ENCODE measurements at places on chromosomes 13 and 19. TPM values are rescaled to one million over a fixed set of nuclear protein-coding genes. Genes with fewer than 3 reads are reported as not detected.

KCNN1 gene
- 3.6 TPM for polyA plus RNA-seq

STAP2 gene
- polyA plus RNA-seq, result 6.0 TPM

TTC9B gene
- polyA plus RNA-seq, result 0.30 TPM

CD33 gene
- 0.67 TPM for polyA plus RNA-seq

AMH gene
- 16.0 TPM for polyA plus RNA-seq

- no peak overlapping the region for H3K4me3 ChIP-seq
- no peak overlapping the region for H3K27ac ChIP-seq
- H3K4me1 ChIP-seq, result no peaks in the 10 kb centered on the region
- no peak for DNase-seq
Observed at GRCh38 chr13:22232186-22232585, 561.3 kb downstream of the FGF9 start.

- DNase-seq, result no peak
- H3K27me3 ChIP-seq, result no peaks in the 10 kb centered on the region
- H3K27ac ChIP-seq, result no peak overlapping the region
- H3K4me1 ChIP-seq, result no peaks in the 10 kb centered on the region
- H3K36me3 ChIP-seq, result no peaks in the 10 kb centered on the region
Observed at GRCh38 chr13:38850868-38851626, 139.6 kb downstream of the STOML3 start.

GRCh38 chr13:39419068-39419467, 183.9 kb downstream of the LHFPL6 start:
- no peak overlapping the region for H3K4me3 ChIP-seq
- no peak overlapping the region for H3K27ac ChIP-seq
- H3K27me3 ChIP-seq, result no peaks in the 10 kb centered on the region
- H3K4me1 ChIP-seq, result no peaks in the 10 kb centered on the region
- no peak for DNase-seq

DNA sequence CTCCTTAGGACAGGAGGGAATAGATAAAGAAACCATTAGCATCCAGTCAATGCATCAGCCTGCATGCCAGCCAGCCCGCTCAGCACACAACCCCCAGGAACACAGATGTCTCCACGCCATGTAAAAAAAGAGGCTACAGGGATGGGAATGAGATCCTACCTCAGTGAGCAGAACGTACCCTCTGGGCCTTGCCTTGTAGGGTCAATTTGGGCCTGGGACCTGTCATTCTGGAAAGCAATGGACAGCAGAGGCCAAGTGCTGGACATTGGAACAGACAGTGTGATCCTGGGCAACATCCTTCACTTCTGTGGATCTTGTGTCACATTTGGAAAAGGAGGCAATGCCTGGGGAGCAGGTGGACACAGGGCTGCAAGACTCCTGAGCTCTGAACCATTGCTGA, 26.0 kb downstream of the VSTM2B start:
- no peaks in the 10 kb centered on the region for H3K27me3 ChIP-seq
- no peak overlapping the region for H3K27ac ChIP-seq
- H3K4me3 ChIP-seq, result no peak overlapping the region
- H3K4me1 ChIP-seq, result no peaks in the 10 kb centered on the region
- DNase-seq, result no peak

- peak overlapping the region; percentile 53 for H3K4me3 ChIP-seq
- H3K27ac ChIP-seq, result no peak overlapping the region
- H3K36me3 ChIP-seq, result peaks cover 11% of the 10 kb centered on the region
Observed at GRCh38 chr19:47274891-47275761, 441 bp downstream of the INAFM1 start.

DNA sequence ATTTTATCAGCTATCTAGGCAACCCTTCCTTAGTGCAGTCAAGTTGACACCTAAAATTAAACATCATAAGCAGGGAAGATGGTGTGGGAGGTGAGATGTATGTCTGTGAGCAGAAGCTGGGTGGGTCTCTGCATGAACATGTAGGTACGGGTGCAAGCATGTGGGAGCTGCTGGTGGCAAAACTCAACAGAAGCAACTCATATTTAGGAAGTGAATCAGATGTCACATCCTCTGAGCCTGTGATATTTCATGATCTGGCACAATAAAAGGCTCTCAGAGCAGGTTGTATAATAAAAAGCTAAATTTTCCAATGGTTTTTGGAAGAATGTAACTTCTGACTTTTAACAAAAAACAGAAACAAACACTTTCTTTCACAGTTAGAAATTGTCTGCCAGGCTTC, 44.4 kb downstream of the C1QTNF9 start:
- no peaks in the 10 kb centered on the region for H3K27me3 ChIP-seq
- no peaks in the 10 kb centered on the region for H3K36me3 ChIP-seq
- H3K4me1 ChIP-seq, result no peaks in the 10 kb centered on the region

DNA sequence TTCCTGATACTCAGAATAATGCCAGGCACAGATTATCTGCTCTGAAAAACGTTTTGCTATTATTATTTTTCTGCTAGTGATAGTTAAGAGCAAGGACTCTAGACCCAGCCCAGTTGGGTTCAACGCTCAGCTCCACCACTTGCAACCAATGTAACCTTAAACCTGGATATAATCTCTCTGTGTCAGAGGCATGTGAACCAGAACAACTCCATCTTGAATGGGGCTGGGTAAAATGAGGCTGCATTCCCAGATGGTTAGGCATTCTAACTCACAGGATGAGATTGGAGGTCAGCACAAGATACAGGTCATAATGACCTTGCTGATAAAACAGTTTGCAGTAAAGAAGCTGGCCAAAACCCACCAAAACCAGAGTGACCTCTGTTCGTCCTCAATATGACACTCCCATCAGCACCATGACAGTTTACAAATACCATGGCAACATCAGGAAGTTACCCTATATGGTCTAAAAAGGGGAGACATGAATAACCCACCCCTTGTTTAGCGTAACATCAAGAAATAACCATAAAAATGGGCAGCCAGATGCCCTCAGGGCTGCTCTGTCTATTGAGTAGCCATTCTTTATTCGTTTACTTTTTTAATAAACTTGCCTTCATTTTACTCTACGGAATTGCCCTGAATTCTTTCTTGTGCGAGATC, 13.6 kb downstream of the FAM187B start:
- H3K27me3 ChIP-seq, result peaks cover 2% of the 10 kb centered on the region
- H3K4me1 ChIP-seq, result peaks cover 8% of the 10 kb centered on the region
- no peak overlapping the region for H3K27ac ChIP-seq

DNA sequence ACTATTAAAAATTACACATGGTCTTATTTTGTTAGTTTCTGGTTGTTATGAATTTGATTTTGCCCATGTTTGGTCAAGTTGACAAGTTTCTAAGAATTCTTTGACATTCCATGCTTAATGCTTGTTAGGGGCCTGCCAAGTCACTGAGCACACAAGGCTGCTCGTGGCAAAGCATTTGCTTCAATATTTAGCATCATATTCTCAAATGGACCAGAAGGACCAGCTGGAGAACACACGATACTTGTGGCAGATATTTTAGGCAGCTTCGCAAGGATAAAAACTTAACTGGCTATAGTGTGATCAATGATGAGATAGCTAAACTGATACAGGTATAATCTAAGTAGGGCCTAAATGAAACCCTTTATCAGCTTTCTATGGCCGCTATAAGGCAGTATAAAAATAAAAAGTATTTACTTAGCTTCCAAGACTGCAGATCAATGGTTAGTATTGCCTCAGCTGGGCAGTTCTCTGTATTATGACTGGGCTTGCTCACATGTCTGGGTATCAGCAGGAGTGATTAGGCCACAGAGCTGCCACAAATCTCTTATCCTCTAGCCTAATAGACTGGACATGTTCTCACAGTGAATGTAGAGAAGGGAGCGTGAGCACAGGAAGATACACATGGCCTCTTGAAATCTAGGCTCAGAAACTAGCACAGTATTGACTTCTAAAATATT, 155.9 kb upstream of the SPRY2 start:
- H3K36me3 ChIP-seq, result no peaks in the 10 kb centered on the region
- H3K27me3 ChIP-seq, result no peaks in the 10 kb centered on the region

DNA sequence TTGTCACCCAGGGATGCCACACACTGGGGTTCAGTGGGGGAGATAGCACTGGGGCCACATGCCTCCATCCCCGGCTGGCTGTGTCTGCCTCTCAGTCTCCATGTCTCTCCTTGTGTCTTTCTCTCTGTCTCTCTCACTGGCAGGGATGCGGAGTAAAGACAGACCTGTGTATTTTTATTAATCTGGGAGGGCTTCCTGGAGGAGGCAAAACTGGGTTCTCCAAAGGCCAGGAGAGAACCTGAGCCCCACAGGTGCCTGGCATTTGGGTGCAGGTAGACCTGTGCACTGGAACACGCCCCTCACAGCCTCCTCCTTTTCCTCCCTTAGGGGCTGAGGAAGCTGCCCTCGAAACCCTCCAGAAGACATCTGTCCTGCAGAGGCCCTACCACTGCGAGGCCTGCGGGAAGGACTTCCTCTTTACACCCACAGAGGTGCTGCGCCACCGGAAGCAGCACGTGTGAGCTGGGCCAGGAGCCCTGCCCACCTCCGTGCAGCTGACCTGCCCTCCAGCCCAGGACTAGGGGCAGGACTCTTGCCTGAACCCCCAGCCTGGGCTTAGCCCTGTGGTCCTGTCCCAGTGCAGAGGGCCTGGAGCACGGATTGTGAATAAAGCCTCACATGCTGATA, 32.7 kb downstream of the DHX34 start:
- H3K27me3 ChIP-seq, result no peaks in the 10 kb centered on the region
- no peaks in the 10 kb centered on the region for H3K4me1 ChIP-seq
- no peak for DNase-seq
- no peaks in the 10 kb centered on the region for H3K36me3 ChIP-seq

DNA sequence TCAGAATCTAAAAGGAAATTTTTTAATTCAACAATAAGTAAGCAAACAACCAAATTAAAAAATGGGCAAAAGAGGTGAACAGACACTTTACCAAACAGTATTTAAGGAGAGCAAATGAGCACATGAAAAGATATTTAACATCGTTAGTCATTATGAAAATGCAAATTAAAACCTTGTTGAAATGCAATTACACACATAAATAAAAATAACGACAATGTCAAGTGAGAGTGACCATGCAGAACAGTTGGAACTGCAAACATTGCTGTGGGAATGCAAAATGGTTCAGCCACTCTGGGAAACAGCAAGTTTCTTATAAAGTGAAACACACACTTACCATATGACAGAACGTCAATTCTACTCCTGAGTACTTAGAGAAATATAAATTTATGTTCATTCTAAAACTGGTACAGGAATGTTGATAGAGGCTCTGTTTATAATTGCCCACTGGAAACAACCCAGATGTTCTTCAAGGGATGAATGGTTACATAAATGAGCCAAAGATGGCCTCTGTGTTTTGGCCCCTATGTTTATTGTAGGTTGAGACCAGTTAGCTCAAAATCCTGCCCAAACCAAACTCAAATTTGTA, 678.1 kb downstream of the UQCRFS1 start:
- H3K27ac ChIP-seq, result no peak overlapping the region
- H3K4me3 ChIP-seq, result no peak overlapping the region
- no peak for DNase-seq
- H3K4me1 ChIP-seq, result no peaks in the 10 kb centered on the region
- no peaks in the 10 kb centered on the region for H3K27me3 ChIP-seq

DNA sequence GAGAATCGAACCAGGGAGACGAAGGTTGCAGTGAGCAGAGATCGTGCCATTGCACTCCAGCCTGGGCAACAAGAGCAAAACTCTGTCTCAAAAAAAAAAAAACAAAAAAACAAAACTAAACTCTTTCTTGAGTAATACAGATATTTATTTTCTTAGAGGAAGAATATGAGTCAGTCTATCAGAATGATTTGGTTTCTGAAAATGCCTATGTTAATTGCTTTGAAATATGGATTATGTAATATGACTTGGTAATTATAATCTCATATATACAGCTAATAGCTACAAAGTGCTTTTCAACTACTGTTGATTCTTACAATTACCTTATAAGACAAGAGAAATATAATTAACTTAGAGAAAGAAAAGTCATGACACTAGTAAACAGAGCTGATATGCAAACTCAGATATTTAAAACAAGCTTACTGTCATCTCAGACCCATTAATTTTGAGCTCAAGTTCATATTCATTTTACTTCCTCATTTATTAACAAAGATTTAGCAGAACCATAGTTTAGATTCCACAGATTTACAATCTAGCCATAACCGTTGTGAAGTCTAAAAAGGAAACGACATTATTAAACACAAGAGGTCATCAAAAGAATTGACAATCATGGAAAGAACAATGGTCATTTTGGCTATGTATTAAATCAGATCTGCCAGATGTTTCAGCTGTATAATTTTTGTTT, 88.0 kb downstream of the TBC1D4 start:
- H3K4me1 ChIP-seq, result no peaks in the 10 kb centered on the region
- H3K4me3 ChIP-seq, result no peak overlapping the region
- no peaks in the 10 kb centered on the region for H3K36me3 ChIP-seq

GRCh38 chr19:29404951-29405727, 120.7 kb upstream of the VSTM2B start:
- H3K27ac ChIP-seq, result no peak overlapping the region
- no peaks in the 10 kb centered on the region for H3K36me3 ChIP-seq
- H3K27me3 ChIP-seq, result peaks cover 37% of the 10 kb centered on the region
- DNase-seq, result no peak

DNA sequence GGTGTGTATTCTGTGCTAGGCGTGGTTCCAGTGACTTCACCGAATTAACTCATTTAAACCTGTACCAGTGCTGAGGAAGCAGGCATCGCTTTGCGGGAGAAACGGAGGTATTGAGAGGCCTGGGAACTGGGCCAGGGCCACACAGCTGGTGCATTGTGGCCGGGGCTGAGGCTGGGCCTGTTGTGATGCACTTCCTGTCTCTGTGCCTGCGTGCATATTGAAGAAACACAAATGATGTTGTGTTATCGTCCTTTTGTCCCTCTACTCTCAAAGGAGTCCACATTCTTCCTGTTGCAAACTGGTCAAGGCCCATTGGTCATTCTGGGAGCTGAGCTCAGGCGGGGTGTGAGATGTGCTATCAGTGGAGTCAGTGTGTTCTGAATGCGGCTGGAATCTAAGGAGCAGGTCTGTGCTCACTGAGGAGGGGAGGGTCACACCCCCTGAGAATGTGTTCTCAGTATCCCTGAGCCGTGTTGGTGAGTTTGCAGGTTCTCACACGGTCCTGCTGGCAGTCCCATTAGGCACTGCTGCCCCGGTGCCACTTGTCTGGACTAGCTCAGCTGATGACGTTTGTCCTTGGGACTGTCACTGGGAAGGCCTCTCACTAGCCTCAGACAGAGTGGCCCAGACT, 62.1 kb downstream of the ARHGEF7 start:
- peaks cover 21% of the 10 kb centered on the region for H3K4me1 ChIP-seq
- peaks cover 24% of the 10 kb centered on the region for H3K36me3 ChIP-seq
- H3K4me3 ChIP-seq, result no peak overlapping the region

- no peak for DNase-seq
- H3K27me3 ChIP-seq, result no peaks in the 10 kb centered on the region
- peaks cover 18% of the 10 kb centered on the region for H3K4me1 ChIP-seq
- no peak overlapping the region for H3K4me3 ChIP-seq
- H3K27ac ChIP-seq, result no peak overlapping the region
Observed at GRCh38 chr13:114140131-114140905, 7.9 kb upstream of the RASA3 start.

DNA sequence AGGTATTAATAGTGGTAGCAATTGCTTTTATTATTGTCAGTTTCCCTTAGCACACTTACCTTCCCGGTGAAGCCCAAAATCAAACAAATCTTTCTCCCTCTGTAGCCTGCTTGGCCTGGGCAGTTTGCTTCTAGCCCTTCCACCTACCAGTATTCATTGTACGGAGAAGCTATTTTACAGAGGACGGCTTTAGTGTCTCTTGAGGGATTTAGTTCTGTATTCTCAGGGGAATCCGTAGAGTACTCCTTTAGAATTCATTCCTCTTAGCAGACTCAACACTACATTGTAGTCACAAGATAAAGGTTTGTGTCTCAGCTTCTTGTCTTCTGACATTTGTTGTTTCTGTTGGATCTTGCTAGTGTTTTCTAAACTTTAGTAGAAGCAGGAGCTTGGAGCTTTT, 24.1 kb upstream of the WTIP start:
- H3K27me3 ChIP-seq, result no peaks in the 10 kb centered on the region
- H3K27ac ChIP-seq, result no peak overlapping the region
- peaks cover 72% of the 10 kb centered on the region for H3K36me3 ChIP-seq
- peaks cover 2% of the 10 kb centered on the region for H3K4me1 ChIP-seq
- no peak overlapping the region for H3K4me3 ChIP-seq

All from SK-N-SH (cell line).